Anterior cingulate cortex (tissue), 58 donors: ENCODE measurements at places on chromosomes 7 and 10.

DNA sequence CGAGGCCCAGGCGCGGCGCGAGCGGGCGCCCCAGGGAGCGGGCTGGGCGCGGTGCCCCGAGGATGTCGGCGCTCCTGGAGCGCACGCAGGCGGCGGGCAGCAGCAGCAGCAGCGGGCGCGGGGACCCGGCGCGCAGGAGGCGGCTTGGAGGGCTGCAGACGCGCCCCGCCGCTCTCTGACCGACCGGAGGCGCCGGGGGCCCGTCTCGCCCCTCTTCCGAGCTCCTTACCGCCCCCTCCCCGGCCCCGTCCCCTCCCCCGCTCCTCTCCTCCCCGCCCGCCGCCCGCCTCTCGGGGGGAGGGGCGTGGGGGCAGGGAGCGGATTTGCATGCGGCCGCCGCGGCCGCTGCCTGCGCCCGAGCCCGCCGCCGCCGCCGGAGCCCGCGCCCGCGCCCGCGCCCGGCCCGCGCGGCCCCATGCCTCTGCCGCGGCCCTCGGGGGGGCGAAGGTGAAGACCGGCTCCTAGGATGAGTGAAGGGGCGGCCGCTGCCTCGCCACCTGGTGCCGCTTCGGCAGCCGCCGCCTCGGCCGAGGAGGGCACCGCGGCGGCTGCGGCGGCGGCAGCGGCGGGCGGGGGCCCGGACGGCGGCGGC lies at the start of gene NRG3:
TSS of gene NRG3 (plus strand) at position 320 of the 592 bp plus-strand sequence.
- DNase-seq, result no peak

DNA sequence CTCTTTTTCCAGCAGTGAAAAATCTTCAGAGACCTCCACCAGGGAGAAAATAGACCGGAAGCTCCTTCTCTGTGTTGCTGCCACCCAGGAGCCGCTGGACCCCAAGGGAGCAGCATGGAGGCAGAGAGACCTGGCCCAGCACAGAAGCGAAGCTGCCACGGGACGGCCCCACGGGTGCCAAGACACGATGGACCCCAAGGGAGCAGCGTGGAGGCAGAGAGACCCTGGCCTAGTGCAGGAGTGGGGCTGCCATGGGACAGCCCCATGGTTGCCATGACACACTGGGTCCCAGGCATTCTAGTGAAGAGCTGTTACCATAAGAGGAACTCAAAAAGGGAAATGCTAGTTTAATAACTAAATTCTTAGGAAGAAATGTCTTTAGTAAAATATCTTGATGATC lies 186.3 kb downstream of the PTPRN2 start:
- DNase-seq, result no peak

DNA sequence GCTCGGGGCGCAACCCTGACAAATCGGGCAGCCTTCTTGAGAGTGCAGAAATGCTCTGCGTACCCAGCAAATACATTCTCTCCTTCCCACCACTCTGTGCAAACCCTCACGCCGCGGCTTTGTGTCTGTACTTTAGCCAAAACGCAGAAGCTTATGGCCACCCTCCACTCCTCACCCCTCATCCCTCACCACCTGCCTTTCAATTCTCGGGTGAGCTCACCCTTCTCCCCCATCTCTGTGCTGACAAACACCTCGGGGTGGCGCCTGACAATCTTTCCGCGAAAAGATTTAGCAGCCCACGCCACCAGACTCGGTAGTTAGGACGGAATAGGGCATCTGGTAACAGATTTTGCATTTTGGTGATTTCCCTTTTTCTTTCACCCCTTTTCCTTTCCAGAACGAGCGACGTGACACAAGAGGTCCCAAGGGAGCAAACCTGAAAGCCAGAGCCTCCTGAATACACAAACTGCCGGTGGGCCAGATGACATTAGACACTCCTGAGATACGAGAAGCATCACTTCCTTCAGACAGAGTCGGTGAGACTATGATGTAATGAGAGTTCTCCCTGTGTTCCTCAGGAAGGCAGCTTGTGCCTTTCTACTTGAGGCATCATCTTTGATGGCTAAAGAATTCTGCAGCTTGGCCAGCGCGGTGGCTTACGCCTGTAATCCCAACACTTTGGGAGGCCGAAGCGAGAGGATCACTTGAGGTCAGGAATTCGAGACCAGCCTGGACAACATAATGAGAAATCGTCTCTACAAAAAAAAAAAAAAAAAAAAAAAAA lies 671 bp upstream of the ATAD1 start:
- DNase-seq, result peak; percentile 48

GRCh38 chr7:101923602-101923985 lies 106.2 kb downstream of the CUX1 start:
- no peak for DNase-seq

DNA sequence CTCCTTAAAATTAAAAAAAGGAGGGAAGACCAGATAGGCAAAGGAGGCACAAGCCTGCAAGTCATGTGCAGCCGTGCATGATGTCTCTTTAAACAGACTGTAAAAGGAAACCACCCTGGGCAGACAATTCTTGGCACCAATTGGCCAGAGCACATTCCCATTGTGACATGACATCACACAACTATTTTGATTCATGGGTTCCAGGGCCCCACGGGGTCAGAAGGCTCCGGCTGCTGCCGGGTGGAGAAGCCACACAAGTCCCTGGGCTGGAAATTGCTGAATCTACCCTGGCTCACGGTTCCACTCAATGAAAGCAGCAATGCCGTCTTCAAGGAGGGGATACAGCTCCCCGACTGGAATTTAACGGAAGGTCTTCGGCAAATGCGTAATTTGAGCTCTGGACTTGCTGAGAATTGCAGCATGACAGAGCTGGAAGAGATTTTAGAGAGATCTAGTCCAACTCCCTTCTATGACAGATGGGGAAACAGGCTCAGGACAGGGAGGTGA lies 140.5 kb downstream of the PRKAG2 start:
- no peak for DNase-seq

DNA sequence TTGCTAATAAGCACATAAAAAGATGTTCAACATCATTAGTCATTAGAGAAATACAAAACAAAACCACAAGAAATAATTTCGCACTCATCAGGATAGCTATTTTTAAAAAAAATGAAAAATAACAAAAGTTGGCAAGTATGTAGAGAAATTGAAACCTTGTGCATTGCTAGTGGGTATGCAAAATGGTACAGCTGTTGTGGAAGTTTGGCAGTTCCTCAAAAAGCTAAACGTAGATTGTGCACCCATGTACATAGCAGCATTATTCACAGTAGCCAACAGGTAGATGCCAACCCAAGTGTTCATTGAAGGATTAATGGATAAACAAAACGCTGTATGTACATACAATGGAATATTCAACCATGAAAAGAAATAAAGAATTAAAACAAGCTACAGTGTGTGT lies 35.3 kb upstream of the STARD3NL start:
- DNase-seq, result no peak

- DNase-seq, result no peak
Measured at GRCh38 chr7:42211938-42212337, 25.1 kb downstream of the GLI3 start.

DNA sequence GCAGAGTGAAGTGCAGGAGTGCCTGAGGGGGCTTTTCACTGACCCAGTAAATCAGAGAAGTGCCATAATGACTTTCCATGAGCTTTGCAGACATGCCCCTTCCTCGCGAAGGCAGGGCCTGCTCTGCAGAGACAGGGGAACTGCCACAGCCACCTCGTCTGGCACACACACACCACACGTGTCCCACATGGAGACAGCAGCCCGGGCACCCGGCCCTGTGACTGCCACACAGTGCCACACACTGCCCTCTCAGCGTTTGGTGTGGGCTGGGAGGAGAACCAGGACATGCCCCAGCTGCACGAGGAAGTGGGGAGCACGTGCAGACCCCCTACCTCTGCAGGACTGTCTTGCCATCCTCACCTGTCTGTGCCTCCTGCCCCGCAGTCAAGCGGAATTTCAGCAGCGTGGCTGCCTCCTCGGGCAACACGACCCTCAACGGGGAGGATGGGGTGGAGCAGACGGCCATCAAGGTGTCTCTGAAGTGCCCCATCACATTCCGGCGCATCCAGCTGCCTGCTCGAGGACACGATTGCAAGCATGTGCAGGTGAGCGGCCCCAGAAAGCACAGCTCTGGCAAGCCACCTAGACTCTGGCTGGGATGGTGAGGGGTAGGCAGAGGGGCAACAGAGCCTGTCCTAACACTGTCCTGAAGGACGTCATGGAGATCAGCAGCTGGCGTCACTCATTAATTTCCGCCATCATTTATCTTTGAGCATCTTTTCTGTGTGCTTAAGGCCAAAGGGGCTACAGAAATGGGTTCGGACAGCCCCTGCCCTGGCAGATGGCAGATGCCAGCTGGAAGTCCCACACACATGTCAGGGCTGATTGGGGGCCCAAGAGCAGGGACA lies 43.4 kb upstream of the PPIF start:
- DNase-seq, result no peak

DNA sequence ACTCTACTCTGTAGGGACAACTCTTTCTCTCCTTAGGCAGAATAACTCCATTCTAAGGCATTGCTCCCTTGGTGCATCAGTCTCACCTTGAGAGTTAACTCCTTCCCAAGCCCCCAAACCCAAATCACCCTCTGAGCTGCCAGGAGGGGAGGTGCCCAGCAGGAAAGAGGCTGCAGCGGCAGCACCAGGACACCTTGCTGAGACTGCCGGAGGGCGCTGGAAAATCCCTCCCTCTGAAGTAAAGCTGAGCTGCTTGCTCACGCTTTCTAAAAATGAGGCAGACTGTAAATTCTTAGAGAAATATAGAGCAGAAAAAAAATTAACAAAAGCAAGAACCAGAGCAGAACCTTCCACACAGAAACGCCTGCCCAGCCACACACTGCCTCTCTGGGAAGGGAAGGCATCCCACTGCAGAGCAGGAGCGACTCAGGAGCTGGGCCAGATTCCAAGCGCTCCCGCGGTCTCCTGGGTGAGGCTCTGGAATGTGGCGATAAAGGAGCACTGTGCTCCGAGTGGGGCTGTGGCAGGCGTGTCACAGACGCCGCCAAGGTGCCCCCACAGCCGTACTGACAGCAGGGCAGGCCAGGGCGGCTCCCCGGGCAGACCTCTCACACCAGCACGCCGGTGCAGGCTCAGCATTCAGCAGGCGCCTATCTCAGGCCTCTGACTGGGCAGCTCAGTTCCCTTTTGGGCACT lies 202.1 kb downstream of the TNS3 start:
- DNase-seq, result peak; percentile 19

DNA sequence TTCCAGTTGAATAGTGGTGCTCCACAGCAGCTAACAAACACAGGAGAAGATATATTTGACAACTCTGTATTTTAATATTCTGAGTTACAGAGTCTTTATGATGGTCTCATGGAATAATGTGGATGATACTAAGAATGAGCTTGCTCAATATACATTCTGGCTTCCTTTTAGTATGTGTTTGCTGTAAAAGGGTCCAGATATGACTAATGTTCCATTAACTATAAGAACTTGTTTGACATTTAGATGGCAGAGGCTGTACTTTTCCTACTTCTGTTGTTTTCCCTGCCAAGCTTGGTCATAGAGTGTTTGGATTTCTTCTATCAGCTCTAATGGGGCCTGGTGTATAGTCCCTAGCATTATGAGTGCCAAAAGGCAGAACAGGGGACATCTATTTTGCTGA lies 61.5 kb upstream of the GPR22 start:
- no peak for DNase-seq

GRCh38 chr10:84108797-84109196 lies 30.5 kb upstream of the GHITM start:
- no peak for DNase-seq

GRCh38 chr7:70698219-70698832 lies 433.6 kb upstream of the GALNT17 start:
- DNase-seq, result no peak

DNA sequence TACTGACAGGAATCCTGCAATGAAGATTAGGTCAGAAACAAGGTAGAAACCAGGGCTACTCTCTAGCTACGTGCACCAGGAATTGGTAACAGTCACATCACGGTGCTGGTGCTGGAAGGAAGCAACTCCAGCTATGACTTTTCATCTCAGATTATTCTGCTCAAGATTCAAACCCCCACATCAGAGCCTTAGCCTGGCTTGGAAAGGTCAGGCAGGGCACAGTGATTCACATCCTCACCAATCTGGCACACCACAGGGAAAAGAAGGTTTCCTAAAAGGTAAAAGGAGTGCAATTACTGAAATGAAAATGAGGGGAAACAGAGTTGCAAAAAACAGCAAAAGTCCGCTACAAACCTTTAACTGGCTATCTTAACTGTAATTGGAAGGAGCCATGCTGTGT lies 240.2 kb upstream of the NPSR1 start:
- DNase-seq, result no peak

GRCh38 chr7:51244053-51244452 lies 72.6 kb downstream of the COBL start:
- no peak for DNase-seq

GRCh38 chr10:89516149-89516832 lies 19.1 kb downstream of the SLC16A12 start:
- DNase-seq, result no peak

DNA sequence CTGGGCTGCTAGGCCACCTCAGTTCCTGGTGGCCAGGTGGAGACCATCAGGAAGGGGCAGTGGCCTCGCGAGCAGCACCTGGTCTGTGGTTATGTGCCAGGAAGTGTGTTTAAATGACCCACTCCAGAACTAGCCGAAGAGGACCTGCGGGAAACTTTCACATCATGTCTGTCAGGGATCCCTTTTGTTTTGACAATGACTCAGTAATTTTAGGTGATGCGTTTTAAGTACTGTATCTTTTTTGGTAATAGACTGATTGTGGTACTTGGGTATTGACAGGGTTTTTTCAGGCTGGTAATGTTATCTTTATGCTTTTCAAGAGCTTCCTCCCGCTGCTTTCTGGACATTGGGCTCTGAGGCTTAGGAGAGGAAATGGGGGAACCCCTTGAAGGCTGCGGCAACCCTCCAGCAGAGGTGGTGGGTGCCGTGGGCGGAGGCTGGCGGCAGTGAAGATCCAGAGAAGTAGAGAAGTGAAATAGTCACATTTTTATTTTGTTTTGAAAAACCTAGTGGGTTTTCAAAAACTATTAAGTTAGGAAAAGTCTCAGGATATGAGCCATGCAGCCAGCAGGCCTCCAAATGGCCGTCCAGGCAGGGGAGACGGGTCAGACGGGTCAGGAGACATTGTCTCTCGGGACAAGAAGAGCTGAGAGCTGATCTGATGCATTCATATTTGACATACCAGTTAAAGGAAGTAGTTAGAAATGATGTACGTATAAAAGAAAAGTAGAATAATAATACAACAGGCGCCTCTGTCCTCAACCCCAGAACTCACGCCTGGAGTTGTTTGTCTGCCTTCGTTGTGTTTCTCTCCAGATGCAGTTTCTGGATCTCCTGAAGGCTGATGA lies 27.7 kb downstream of the PPP2R2D start:
- no peak for DNase-seq

- no peak for DNase-seq
Measured at GRCh38 chr7:112125250-112125649, 80.9 kb downstream of the DOCK4 start.

DNA sequence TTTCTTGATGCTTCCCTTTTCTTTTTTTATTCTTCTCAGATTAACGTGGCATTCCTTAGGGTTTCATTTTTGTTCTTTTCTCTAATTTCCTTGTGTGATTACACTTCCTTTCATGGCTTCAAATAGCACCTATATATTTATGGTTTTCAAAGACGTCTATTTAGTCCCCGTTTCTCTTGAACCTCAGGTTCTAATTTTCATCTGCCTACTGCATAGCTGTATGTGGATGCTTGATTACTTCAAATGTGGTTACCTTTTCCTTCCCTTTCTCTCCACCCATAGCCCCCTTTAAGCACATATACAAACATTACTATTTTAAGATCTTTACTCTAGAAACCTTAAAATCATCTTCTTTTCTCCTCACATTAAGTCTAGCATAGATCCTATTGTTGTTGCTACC lies 2.4 kb downstream of the TPST1 start:
- no peak for DNase-seq
